ENCODE measurements at places on chromosomes 11 and 22. TPM values are rescaled to one million over a fixed set of nuclear protein-coding genes. Genes with fewer than 3 reads are reported as not detected.
A peak's percentile ranks its signal among the peaks of the same experiment; 100 is the strongest.

Gene ADAMTS15
- 22.0 TPM for total RNA-seq

Gene P2RY6
- 14.8 TPM for total RNA-seq

Gene CYP2D6
- total RNA-seq: 4.0 TPM

Gene ADM2
- total RNA-seq: 10.2 TPM

Gene MB
- 0.36 TPM for total RNA-seq

Gene RFPL2
- total RNA-seq: 0.43 TPM

Gene PLEKHA7
- total RNA-seq: 177 TPM

Gene SYNGR1
- 47.9 TPM for total RNA-seq

Gene KRTAP5-9
- total RNA-seq: 0.43 TPM

GRCh38 chr11:74583024-74583624, 9.3 kb upstream of the POLD3 start:
- no peak overlapping the region for H3K4me3 ChIP-seq
- H3K27me3 ChIP-seq: peaks cover 5% of the 10 kb centered on the region
- no peak overlapping the region for H3K27ac ChIP-seq
- H3K36me3 ChIP-seq: no peaks in the 10 kb centered on the region

GRCh38 chr22:40361100-40361499, 9.3 kb upstream of the SGSM3 start:
- no peak overlapping the region for H3K27ac ChIP-seq

GRCh38 chr22:19706661-19707151, 7.6 kb upstream of the SEPTIN5 start:
- no peak for DNase-seq
- H3K4me1 ChIP-seq: no peaks in the 10 kb centered on the region
- no peak overlapping the region for H3K4me3 ChIP-seq
- no peaks in the 10 kb centered on the region for H3K36me3 ChIP-seq
- H3K27me3 ChIP-seq: peaks cover 2% of the 10 kb centered on the region

GRCh38 chr11:78876676-78877075, 302.0 kb upstream of the NARS2 start:
- no peak overlapping the region for H3K27ac ChIP-seq
- H3K4me3 ChIP-seq: no peak overlapping the region
- DNase-seq: no peak
- no peaks in the 10 kb centered on the region for H3K4me1 ChIP-seq
- H3K27me3 ChIP-seq: no peaks in the 10 kb centered on the region

GRCh38 chr11:35380603-35381002, 38.8 kb downstream of the SLC1A2 start:
- H3K36me3 ChIP-seq: no peaks in the 10 kb centered on the region
- DNase-seq: no peak
- H3K4me3 ChIP-seq: peak overlapping the region; percentile 17

DNA sequence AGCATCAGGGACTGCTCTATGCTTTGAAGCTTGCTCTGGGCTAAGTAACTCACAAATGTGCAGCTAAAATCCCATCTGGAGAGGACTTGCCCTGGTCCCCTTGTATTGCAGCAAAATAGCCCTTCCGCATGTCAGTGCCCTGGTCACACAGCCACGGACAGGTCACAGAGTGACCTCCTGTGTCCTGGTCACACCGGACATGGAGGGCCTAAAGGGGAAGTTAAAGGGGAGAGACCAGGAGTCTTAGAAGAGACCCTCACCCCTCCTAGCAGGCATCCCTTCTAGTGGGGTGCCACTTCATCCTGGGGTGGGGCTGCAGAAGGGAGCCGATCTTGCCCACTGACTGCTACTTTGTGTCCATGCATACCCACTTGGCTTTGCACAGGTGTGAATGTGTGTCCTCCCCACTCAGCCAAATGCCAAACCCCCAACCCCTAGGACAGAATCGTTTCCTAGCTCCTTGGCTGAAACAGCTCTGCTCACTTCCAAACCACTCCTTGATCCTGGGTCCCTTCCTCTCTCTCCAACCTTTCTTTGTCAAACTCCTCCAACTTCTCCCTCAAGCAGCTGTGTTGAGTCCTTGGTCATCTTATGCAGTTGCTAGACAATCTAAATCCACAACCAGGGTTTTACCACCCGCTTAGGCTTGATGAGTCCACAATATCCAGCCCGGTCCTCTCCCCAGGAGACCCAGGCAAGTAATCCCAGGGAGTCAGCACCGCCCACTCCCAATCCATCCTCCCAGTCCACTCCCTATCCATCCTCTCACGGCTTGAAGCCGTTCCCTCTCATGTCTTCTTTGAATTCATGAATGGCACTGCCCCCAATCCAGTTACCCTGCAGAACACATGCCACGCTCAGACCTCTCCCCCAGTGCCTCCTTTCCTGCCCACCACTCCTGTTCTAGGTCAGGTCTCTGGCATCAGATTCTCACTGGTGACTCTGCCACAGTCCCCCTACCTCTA, 3.3 kb upstream of the FXYD6 start:
- H3K36me3 ChIP-seq: peaks cover 3% of the 10 kb centered on the region
- H3K27ac ChIP-seq: no peak overlapping the region
- DNase-seq: no peak
- peaks cover 64% of the 10 kb centered on the region for H3K27me3 ChIP-seq
- H3K4me3 ChIP-seq: peak overlapping the region; percentile 34

- H3K4me1 ChIP-seq: peaks cover 33% of the 10 kb centered on the region
- no peaks in the 10 kb centered on the region for H3K36me3 ChIP-seq
- DNase-seq: no peak
- H3K4me3 ChIP-seq: no peak overlapping the region
- no peaks in the 10 kb centered on the region for H3K27me3 ChIP-seq
- H3K27ac ChIP-seq: peak overlapping the region; percentile 25
These were observed 16.4 kb upstream of the AMOTL1 start for GRCh38 chr11:94751786-94752185.

DNA sequence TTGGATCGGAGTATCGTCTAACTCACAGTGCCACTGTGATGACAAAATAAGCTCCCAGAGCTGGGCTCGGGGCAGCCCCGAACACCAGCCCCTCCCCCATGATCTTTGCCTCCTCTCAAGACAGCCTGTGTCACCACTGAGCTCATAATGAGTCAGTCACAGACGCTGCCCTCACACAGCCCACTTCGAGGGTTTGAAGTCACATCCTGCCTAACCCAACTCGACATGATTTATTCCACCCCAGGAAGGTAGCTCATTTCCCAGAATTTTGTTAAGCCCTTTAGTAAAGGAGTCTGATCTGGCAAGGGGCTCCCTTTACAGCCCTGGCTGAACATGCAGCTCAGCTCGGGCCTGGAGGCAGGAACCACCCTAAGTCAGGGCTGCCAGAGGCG, 22.8 kb downstream of the MYH9 start:
- H3K36me3 ChIP-seq: peaks cover 4% of the 10 kb centered on the region
- peak overlapping the region; percentile 91 for H3K27ac ChIP-seq
- peaks cover 75% of the 10 kb centered on the region for H3K4me1 ChIP-seq
- peak overlapping the region; percentile 49 for H3K4me3 ChIP-seq

GRCh38 chr11:12128301-12128751, 17.9 kb downstream of the MICAL2 start:
- no peak overlapping the region for H3K4me3 ChIP-seq
- no peaks in the 10 kb centered on the region for H3K36me3 ChIP-seq
- H3K27ac ChIP-seq: no peak overlapping the region
- peaks cover 4% of the 10 kb centered on the region for H3K27me3 ChIP-seq
- H3K4me1 ChIP-seq: peaks cover 4% of the 10 kb centered on the region

GRCh38 chr11:47997063-47998053, 17.0 kb downstream of the PTPRJ start:
- peak overlapping the region; percentile 32 for H3K27ac ChIP-seq
- no peaks in the 10 kb centered on the region for H3K27me3 ChIP-seq
- no peak overlapping the region for H3K4me3 ChIP-seq
- H3K4me1 ChIP-seq: peaks cover 20% of the 10 kb centered on the region

DNA sequence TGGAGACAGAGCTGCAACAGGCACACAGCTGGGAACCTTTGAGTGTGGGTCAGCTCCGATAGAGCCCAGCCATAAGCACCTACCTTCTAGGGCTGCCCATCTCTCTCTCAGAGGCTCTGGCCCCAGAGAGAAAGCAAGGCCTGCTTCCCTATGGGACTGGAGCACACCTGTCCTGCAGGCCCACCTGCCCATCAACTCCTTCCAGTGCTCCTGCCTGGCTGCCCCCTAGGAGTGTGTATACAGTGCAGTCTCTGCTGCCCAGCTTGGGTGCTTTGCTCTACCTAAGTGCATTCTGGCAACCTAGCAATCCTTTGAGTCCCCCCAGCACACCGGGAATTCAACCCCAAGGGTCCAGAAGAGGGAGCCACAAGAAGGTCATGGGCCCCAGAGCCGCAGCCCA, 21.0 kb downstream of the OR8G5 start:
- H3K4me1 ChIP-seq: no peaks in the 10 kb centered on the region
- H3K4me3 ChIP-seq: no peak overlapping the region
- no peak for DNase-seq
- no peak overlapping the region for H3K27ac ChIP-seq
- no peaks in the 10 kb centered on the region for H3K36me3 ChIP-seq
- no peaks in the 10 kb centered on the region for H3K27me3 ChIP-seq

- no peak for DNase-seq
- H3K27ac ChIP-seq: no peak overlapping the region
- no peaks in the 10 kb centered on the region for H3K36me3 ChIP-seq
- peaks cover 29% of the 10 kb centered on the region for H3K27me3 ChIP-seq
- no peak overlapping the region for H3K4me3 ChIP-seq
- H3K4me1 ChIP-seq: peaks cover 14% of the 10 kb centered on the region
These were observed 331.1 kb upstream of the B3GAT1 start for GRCh38 chr11:134742956-134743819.

GRCh38 chr11:92697461-92698312, 271.8 kb upstream of the MTNR1B start:
- no peak for DNase-seq
- no peaks in the 10 kb centered on the region for H3K27me3 ChIP-seq
- H3K27ac ChIP-seq: no peak overlapping the region
- H3K36me3 ChIP-seq: peaks cover 9% of the 10 kb centered on the region

- H3K27me3 ChIP-seq: no peaks in the 10 kb centered on the region
- H3K4me1 ChIP-seq: no peaks in the 10 kb centered on the region
- H3K4me3 ChIP-seq: no peak overlapping the region
These were observed 16.7 kb downstream of the C11orf54 start for GRCh38 chr11:93757924-93758865.

DNA sequence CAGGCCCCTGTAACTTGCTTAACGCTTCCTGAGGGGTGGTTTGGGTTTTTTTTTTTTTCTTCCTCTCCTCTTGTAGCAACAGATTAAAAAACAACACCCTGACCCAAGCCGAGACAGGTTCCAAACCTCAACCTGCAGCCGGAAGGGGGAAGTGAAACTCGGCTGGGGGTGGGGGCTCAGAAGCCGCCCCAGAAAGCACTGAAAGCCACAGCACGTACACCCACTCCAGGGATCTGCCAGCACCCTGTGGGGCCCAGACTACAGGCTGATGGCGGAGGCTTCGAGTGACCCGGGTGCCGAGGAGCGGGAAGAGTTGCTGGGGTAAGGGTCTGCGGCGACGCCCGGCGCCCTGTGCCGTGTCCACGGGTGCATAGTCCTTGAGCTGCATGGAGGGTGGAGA, at the start of gene LSP1:
TSS of gene LSP1 (plus strand) at position 208 of the 400 bp plus-strand sequence. CDS start at position 269, 61 bp downstream.
- no peak within 1 kb of the TSS for H3K27ac ChIP-seq
- H3K4me3 ChIP-seq: no peak within 1 kb of the TSS
